Stimulated activated CD4-positive, alpha-beta T cell treated with anti-CD3 and anti-CD28 coated beads, Interleukin-1b, Interleukin-23, amount 100 ng/mL, for 48 hours (primary cell): ENCODE measurements at places on chromosomes 6 and 20.

GRCh38 chr6:30752157-30752927, 8.0 kb upstream of the IER3 start:
- no peak for DNase-seq

DNA sequence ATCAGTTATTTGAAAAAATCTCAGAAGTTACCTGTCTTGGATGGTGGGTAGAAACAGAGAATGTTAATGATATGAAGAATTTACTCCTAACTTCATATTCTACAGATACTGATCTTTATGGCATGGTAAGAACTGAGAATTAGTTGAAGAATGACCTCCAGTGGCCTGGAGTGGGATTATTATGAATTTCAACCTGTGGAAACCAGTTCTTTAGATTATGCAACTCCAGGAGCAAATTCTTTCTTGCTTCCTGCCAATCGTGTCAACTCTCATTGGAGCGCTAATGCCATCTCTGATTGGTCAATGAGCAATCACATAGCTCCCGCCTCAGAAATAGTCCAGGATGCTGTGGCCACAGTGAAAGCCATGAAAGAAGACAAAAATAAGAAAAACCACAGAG, 40.6 kb downstream of the LYRM2 start:
- no peak for DNase-seq

DNA sequence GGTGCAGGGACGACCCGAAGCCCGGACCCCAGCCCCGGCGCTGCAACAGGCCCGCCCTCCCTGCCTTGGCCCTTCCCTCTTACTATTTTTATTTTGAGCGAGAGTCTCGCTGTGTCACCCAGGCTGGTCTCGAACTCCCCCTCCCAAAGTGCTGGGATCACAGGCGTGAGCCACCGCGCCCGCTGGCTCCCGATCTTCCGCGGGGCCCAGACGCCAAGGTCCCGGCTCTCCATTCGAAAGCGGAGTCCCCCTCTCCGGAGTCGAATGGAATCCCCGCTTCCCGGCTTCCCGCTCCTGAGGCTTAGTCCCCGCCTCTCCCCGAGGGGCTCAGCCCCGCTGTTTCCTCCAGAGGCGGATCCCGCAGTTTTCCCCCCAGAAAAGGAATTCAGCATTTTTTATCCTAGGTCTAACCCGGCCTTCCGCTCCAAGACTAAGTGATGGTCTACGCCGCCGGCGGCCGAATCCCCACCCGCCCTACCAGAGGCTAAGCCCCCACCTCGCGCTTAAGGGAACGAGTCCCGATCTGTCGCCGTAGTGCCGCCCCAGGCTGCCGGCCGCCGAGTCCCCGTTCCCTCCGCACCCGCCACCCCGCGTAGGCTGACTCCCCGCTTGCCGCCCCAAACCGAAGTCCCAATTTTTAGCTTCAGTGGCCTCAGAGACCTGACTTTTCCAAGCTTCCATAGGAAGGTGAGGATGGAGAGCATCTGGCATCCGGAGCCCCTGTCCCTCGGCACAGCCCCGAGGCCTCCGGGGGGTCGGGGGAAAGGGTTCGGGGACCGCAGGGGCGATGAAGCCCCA, 11.5 kb upstream of the TMC2 start:
- DNase-seq: peak; percentile 34

GRCh38 chr6:150711584-150712504, 112.2 kb downstream of the PLEKHG1 start:
- no peak for DNase-seq

DNA sequence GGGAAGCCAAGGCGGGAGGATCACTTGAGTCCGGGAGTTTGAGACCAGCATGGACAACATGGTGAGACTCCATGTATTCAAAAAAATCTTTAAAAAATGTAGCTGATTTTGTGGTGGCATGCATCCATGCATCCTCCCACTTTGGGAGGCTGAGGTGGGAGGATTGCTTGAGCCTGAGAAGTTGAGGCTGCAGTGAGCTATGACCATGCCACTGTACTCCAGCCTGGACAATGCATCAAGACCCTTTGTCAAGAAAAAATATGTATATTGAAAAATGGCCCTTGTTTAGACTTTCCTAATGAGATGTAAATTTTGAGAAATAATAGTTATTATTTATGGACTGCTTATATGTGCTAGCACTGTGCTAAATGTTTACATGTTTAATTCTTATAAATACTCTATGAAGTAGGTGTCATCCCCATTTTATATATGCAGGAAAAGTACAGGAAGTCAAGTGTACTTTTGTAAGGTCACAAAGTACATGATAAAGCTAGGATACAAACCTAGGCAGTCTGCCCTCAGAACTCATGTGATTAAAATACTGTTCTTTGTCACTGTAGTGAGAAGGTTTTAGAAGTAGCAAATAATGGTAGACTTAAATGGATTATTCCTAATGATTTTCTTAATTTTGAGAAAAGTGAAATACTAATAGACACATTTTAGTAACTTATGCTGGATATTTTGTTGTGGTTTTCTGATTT, 58.8 kb downstream of the ITCH start:
- DNase-seq: no peak

GRCh38 chr20:1377341-1377871, 15.4 kb downstream of the FKBP1A start:
- peak; percentile 54 for DNase-seq

DNA sequence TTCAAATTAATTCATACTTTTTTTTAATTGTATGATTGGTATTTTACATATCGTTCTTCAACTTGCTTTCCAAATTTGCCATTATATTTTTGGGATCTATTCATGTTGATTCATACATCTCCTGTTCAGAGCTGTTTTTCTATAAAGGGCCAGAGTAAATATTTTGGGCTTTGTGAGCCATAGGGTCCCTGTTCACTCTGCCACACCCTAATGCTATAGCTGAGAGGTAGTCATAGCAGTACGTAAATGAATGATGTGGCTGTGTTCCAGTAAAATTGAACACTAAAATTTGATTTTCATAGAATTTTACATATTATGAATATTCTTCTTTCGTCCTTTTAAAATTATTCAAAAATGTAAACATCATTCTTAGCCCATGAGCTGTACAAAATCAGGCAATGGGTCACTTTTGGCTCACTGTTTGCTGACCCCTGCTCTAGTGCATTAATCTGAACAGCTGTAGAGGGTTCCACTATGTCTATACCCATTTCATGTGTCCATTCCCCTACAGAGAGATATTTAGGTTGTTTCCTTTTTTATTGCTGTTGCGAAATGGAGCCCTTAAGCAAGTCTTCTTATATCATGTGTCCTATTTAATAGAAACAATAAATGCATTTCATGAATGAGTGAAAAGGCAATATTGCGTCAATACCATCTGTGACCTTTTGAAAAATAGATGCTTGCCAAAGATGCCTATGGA, 136.4 kb upstream of the SALL4 start:
- DNase-seq: no peak

- no peak for DNase-seq
Measured at GRCh38 chr6:90044182-90044832, 150.0 kb downstream of the GJA10 start.

DNA sequence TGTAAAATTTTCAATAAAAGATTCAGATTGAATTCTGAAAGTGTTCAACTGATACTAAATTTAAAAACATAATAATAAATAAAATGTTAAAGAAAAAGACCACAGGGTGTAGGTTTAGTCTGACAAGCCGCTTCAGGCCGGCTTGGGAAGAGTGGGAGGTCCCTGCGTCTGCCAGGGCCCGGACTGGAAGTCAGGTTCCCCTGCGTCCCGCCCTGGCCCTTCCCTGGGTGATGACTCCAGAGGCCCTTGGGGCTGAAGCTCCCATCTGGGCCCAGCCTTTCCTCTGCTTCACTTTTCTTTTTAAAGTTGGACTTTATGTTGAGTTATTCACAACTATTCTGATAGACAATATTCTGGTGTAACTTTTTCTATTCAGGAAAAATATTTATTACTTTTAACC, 93.3 kb downstream of the SMOC2 start:
- DNase-seq: no peak

DNA sequence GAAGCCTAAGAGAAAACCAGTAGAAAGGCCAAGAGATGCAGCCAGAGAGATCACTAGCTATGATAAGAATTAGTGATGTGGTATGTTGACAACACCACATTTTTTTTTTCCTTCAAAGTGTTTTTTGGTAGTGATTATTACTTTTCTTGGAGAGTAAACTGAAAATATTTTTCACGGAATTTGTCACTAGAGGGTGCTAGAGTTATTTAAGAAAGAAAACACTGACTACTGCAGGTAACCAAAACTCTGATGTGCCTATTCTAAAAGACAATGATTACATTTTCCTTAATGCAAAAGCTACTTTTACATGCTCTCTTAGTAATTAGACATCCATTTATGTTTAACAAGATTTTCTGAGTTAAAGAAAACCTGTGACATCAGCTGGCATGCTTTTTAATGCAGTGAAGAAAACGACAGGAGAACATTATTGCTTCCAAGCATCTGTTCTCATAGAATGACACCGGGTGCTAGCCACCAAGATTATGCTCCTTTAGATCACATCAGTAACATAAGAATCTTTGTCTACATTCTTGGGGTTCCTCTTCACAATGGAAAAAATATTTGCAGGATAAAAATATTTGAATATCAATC, 28.8 kb downstream of the RWDD2A start:
- no peak for DNase-seq

DNA sequence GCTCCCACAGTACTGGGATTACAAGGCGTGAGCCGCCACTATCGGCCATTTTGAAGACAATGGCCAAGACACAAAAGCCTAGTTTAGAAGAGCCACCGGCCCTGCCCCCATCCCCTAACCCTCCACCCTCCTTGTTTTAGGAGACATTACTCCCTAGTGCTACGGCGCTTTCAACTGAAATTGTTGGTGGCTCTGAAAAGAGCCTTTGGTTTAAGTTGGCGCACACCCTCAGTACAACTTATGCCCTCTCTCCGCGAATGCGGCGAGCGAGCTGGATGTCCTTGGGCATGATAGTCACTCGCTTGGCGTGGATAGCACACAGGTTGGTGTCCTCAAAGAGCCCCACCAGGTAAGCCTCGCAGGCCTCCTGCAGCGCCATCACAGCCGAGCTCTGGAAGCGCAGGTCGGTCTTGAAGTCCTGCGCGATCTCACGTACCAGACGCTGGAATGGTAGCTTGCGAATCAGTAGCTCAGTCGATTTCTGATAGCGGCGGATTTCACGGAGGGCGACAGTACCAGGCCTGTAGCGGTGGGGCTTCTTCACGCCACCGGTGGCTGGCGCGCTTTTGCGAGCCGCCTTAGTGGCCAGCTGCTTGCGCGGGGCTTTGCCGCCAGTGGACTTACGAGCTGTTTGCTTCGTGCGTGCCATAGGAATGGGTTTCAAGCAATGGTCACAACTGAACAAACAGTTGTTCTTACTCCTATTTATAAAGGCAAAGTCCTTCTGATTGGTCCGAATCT, 114.9 kb upstream of the BTN3A2 start:
- peak; percentile 82 for DNase-seq

- no peak for DNase-seq
Measured at GRCh38 chr6:25418454-25419052, 139.4 kb downstream of the CARMIL1 start.

- DNase-seq: no peak
Measured at GRCh38 chr20:9736373-9736772, 102.5 kb downstream of the PAK5 start.

GRCh38 chr6:170045981-170046667, 244.8 kb downstream of the DLL1 start:
- DNase-seq: no peak

- DNase-seq: no peak
Measured at GRCh38 chr6:162964488-162965140, 236.8 kb downstream of the PACRG start.

DNA sequence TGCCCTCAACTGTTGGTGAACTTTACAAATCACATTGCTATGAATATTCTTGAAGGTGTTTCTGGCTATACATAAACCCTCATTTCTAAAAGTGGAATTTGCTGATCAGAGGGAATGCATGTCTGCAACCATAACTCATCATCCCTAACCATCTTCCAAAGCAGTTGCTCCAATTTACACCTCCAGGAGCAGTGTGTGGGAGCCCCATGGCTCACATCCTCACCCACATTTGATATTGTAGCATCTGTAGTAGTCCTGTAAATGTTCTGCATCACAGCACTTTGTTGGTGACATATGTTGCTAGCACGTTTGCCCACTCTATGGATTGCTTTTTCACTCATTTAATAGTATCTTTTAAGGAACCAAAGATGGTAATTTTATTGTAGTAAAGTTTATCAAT, 183.8 kb upstream of the SMLR1 start:
- no peak for DNase-seq

DNA sequence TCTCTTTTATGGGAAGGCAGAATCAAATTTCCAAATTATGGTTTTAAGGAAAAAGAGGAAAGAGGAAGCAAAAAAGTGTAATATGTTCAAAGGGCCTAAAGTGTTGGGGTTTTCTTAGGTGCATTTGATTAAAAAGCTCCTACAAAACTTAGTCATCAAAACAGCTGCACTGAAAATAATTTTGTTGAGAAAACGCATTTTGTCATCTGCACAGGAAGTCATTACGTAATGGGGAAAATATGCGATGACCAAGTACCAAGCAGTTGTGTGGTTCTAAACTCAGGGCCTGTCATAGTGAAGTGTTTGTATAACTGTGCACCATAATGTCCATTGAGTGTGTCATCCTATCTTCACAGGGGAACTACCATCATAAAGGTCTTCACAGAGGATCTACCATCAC, 15.6 kb downstream of the HAO1 start:
- no peak for DNase-seq

GRCh38 chr6:39576556-39577303, 148.5 kb downstream of the KIF6 start:
- DNase-seq: no peak

- no peak for DNase-seq
Measured at GRCh38 chr6:72936766-72937559, 288.3 kb downstream of the KHDC1L start.
